Stimulated activated CD4-positive, alpha-beta T cell treated with anti-CD3 and anti-CD28 coated beads, TNF-alpha, amount 100 ng/mL, for 24 hours (primary cell): ENCODE measurements at places on chromosomes 12 and 14.
A peak's percentile ranks its signal among the peaks of the same experiment; 100 is the strongest.

DNA sequence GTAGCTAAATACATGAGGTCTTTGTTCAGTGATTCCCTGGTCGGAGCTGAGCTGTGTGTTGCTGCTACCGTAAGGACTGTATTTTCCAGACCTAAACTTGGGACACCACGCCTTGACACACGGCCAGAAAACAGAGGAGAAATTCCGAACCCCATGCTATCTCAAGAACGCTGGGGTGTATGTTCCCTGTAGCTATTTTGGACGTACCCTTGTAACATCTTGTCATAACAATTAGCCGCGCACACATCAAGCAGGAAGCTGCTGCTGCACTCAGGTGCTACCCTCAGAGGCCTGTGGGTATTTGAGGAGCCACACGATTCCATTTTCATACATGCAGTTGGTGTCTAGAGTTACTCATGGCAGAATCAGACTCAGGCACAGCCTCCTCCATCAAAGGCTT is 255.0 kb downstream of the TMEM132C start:
- DNase-seq = no peak

DNA sequence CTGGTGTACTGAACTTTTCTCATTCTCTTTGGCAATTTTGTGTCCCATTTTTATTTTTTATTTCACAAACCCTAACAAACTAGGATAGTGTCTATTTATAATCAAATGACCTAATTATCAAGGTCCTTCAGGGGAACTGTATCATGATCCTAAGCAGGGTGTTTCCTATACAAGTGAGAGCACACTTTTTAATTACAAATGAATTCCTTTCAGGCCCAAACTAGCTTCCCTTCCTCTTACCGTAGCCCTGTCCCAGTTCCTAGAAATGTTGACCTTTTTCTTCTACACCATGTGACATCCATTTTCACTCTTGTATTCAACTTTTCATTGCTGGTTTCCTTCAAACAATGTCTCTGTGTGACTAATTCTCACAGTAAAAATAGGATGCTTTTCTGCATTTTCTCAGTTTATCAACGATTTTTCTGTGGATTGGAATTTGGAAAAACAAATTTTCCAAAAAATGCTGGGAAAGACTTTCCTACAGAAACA is 411.4 kb downstream of the CCDC91 start:
- DNase-seq = no peak

DNA sequence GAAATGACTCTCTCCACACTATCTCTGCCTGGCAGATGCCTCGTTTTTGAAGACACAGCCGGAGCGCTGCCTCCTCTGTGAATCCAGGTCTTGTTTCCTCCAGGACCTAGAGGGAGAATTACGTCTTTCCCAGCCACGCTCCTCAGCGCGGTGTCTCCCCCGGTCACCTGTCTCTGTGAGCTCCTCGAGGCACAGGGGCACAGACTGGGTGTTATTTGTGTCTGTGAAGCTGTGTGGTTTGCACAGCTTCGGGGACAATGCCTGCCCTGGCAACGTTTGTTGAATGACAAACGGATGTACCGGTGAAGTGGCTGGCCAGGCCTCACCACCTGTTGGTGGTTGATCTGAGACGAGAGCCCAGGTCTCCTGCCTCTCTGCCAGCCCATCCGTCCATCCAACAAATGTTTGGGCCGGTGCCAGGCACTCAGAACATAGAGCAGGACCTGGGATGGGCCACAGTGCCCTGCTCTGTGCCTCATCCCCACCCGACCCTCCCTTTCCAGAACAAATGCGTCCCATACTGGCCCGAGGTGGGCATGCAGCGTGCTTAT is 6.1 kb downstream of the PTPN6 start:
- DNase-seq = no peak

DNA sequence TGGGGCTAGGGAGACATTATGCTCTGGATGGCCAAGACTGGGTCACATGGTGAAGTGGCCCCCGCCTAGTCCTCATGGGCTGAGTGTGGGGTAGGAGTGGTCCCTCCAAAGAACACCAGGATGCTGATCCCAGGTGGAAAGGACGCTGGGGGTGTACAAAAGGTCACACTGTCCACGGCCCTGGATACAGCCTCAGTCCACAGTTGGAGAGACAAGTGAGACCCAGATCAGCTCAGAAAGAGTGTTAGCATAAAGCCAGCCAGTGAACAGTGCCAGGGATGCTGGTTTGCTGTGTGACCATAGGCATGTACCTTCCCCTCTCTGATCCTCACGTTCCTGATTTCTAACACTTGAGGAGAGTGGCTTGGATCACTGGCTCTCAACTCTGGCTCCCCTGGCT is 13.4 kb upstream of the OAS2 start:
- no peak for DNase-seq

GRCh38 chr14:59055006-59055405 is 133.5 kb upstream of the DAAM1 start:
- DNase-seq = no peak

DNA sequence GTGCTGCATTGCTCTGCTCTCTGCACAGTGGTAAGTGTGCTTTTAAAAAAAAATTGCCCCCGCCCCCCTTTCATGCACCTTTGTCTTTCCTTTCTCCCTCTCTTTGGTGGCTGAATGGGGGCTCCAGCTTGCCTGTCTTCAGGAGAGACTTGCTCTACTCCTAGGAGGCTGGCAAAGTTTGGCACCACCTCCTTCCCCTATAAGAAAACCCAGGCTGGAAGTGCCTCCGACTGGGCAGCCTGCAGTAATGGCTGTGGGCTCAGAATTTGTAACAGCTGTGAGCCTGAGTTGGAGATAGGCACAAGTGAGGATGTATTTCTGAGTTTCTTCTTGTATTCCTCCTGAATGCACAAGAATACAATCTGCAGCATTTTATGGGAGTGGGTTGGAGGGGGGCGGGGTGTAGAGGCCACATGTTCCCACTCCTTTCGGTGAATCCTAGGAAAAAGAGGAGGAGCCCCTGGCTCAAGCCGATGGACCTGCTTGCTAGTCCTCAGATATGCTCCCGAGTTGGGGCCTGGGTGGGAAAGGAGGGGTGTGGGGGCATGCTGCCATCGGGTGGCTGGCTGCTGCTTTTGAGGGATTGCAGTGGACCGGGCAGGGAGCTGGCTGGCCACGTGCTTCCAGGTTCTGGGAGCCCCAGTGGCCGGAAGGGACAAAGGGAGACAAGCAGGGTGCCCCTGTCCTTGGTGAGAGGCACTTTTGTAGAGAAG is 124.3 kb downstream of the TSPAN9 start:
- no peak for DNase-seq

GRCh38 chr12:65876898-65877721 is 52.8 kb downstream of the HMGA2 start:
- DNase-seq = no peak

DNA sequence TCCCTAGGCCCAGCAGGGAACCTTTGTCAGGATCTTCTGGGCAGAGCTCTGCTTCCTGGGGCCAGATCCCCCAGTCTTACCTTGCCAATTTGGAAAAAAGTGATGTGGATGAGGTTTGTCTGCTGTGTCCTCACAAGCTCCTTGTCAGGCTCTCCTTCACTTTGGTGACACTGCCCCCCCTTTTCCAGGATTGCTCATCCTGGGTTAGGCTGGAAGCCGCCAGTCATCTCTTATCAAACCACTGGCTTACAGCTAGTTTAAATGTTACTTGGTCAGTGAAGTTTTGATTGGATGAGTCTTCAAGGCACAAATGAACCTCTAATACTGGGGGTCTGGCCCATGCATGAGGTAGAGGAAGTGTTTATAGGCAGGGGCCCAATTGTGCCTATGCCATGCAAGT is 15.3 kb downstream of the NYNRIN start:
- DNase-seq = no peak

GRCh38 chr12:94745562-94745961 is 95.2 kb upstream of the TMCC3 start:
- no peak for DNase-seq

- DNase-seq = no peak
Observed at GRCh38 chr14:26400373-26400772, 197.5 kb downstream of the NOVA1 start.

- no peak for DNase-seq
Observed at GRCh38 chr14:67984274-67984673, 164.7 kb downstream of the RAD51B start.

GRCh38 chr12:121064116-121064515 is 25.1 kb upstream of the OASL start:
- no peak for DNase-seq

DNA sequence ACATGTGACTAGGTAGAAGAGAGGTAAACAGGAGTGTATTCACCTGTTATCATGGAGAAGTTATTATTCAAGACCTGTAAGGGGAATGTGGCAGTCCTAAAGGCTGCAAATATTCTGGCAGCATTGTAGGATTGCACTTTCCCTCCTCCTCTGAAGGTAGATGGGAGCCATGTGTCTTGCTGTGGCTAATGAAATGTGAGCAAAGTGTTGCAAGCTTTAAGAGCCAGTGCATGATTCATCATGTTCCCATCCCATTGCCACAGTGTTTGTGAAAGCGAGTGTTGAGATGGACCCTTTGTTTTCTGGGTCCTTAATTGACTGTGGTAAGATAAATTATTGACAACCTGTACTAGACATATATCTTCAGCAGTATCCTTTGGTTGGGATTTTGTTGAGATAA is 128.7 kb downstream of the RGS6 start:
- DNase-seq = no peak

DNA sequence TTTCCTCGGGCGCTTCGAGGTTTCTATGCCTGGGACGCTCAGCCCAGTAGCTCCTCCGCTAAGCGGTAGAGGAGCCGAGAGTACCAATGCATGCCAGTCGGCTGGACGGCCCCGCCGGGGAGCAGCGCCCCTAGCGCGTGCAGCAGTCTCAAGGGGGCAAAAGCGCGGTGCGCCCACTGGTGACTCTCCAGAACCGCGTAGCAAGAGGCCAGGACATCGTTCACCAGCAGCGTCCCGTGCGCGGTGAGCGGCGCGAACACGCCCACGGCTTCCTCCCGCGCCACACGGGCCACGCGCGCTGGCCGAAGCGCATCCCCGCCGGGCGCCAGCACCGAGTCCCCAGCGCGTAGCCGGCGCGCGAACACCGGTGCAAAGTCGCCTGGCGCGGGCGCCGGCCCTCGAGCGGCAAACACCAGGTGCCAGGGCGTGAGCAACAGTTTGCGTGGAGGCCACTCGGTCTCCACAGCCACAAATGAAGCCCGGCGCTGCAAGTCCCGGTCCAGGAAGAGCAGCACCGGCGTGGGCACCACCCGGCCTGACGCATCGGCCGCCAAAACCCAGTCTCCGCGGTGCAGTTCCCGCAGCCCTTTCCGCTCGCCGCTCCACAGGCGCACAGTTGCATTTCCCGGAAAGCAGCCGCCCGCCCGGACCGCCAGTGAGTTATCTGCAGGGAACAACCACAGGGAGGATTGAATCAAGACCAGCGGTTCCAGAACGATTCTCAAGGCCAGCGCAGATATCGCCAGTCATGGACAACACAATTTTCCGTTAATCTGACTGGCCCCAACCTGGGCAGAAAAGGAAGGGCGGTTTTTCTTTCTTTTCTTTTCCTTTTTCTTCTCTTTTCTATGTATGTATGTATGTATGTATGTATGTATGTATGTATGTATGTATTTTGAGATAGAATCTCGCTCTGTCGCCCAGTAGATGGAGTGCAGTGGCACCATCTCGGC is 4.5 kb downstream of the DHH start:
- peak; percentile 29 for DNase-seq

DNA sequence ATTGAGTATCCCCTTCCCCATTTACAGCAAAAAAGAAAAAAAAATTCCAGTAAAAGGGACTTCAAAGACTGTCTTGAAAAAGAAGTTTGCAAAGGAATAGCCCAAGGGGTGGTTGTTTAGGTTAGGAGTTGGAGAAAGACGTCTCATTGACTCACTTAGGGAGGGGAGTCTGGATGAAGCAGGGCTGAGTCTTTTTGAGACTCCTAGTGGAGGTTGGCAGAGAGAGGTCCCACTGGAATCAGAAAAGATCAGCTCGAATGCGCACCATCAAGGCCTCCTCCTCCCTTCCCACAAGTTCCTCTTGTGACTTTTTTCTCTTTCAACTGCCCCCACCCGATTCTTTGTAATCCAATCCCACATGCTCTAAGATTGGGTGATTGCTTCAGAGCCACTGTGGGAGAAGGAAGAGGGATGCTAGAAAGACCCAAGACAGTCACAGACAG is 1.9 kb downstream of the ARHGEF40 start:
- no peak for DNase-seq

DNA sequence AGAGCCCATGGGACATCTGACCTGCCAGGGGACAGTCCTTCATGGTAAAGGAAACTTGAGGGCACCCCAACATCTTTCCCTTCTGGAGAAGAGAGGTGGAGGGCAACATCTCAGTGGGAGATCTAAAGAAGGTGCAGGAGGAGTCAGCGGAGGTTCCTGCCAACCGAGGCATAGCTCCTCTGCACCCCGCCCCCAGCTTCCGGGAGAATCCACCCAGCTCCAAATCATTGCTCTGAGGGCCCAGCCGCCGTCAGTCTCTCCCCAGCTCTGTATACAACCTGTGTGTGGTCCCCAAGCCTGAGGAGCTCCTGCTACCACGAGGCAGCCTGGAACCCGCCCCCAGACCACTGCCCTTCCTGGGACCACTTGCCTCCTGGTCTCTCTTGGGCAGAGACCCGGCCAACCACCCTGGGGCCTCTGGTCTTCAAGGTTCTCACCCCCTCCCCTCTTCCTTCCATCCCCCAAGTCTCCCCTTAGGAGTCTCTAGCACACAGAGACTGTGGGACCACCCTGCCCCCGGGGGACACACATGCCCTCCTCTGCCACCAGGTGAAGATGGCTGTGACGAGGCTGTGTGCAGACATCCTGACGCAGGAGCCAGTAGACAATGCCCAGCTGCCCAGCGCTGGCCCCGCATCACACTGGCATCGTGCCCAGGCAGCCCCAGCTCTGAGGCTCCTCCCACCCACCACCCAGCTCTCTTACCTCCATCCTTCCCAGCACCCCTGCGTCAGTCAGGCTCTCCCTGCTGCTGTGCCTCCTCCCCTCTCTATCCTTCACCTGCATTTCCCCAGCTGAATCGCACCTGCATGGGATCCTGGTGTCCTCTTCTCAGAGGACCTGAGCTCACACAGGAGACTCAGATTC is 13.0 kb upstream of the NUDT14 start:
- DNase-seq = no peak

DNA sequence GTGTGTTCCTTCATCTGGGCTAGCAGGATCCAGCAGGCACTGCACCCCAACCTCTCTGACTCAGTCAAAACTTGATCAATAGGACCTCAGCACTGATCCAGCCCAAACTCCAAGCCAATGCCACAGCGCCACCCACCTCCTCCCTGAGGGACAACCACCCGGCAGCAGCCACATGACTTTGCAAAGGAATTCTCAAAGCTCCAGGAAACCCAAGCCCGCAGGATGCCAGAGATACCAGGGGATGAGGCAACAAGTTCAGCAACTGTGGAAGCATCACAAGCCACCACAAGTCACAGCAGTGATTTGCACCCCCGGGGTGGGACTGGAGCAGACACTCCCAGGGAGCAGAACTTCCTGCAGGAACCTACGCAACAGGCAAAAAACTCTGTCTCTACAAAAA is 37.3 kb downstream of the ACTN1 start:
- DNase-seq = no peak

GRCh38 chr14:91817566-91818325 is 49.6 kb downstream of the TC2N start:
- no peak for DNase-seq

GRCh38 chr14:89399594-89400068 is 17.4 kb downstream of the FOXN3 start:
- no peak for DNase-seq
